DMS79 (cell line): ENCODE measurements at places on chromosomes 6 and 20.

DNA sequence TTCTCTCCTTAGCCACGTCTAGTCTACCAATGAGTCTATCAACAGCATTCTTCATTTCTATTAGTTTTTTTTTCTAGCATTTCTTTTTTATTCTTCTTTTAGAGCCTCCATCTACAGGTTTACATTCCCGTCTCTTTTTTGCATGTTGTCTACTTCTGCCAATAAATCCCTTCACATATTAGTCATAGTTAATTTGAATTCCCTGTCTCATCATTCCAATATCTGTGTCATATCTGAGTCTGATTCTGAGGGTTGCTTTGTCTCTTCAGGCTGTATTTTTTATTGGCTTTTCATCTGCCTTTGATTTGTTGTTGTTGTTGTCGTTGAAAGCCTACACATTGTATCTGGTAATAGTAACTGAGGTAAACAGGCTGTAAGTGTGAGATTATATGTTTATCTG is 104.6 kb downstream of the HMGCLL1 start:
- no peak for DNase-seq

GRCh38 chr20:460180-460579 is 2.2 kb downstream of the TBC1D20 start:
- no peak for DNase-seq

DNA sequence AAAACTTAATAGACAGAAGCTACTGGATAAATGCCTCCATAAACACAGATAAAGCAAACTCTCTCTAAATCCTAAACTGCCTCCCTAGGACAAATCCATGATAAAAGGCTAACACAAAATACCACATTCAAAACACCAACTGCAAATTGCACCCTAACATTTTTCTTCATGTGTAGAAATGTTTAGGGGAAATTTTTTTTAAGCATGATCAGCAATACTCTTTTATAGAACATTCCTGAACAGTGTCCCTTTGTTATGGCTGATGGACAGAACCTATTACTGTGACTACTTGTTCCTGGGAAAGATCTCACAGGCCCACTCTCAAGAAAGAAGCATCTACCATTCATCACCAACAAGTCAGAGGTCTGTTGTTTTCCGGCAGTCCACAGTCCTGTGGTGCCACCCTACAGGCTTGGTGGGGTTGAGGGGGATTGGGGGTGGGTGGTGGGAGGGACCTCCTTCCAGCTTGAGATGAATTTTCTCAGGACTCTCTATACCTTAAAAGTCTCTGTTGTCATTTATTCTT is 64.5 kb downstream of the DTNBP1 start:
- DNase-seq: no peak

- DNase-seq: no peak
Observed at GRCh38 chr6:73325656-73326055, 28.4 kb downstream of the DPPA5 start.

DNA sequence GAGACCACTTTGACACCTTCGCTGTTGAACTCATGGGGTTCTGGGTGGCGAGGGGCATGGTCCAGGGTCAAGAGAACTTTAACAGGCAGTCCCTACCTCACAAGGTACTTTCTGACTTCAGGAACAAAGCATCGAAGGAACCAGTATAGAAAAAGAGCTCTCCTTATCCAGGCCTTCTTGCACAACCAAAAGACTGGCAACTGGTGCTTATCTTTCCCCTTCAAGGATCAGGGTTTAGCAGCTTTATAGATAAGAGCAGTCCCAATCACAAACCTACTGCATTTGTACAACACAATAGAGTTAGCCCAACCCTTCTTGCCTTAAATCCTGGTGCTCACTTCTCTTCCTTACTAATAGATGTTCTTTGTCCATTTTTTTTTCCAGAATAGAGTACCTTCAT is 116.3 kb downstream of the SNX5 start:
- DNase-seq: no peak

GRCh38 chr6:34319471-34319885 is 70.7 kb upstream of the SMIM29 start:
- DNase-seq: no peak

GRCh38 chr6:72709431-72709830 is 87.6 kb downstream of the KCNQ5 start:
- DNase-seq: no peak

DNA sequence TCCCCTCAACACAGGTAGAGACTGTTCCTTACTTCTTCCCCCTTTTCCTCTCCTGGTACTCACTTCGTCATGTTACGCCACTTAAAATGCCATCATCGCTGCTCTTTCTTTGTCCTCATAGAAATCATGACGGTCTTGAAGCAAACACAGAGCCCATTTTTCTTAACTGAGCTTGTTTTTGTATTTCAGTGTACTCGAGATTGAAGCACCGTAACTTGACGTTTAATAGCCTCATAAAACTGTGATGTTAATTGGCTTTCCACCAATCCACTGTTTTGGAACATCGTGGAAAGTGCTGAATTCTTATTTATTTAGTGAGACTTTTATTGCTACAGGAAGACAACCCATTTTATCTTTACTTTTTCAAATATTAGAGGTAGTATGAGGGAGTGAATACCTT is 38.7 kb downstream of the DUSP22 start:
- no peak for DNase-seq

DNA sequence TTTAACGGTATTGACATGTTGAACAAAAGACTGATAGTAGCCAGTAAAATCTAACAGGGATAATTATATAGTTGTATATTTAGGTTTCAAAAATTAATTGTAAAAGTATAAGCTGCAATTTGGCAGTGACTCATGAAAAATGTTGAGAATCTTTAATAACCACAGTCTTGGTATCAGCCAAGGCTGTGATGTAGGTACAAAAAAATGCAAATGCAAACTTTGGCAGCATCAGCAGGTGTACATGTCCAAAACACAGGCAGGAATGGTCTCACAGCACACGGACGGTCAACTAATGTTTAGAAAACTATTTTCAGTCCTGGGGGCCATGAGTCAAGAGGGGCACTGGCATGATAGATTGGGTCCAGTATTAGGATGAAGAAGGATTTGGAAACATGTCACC is 58.5 kb upstream of the BEND3 start:
- DNase-seq: no peak

DNA sequence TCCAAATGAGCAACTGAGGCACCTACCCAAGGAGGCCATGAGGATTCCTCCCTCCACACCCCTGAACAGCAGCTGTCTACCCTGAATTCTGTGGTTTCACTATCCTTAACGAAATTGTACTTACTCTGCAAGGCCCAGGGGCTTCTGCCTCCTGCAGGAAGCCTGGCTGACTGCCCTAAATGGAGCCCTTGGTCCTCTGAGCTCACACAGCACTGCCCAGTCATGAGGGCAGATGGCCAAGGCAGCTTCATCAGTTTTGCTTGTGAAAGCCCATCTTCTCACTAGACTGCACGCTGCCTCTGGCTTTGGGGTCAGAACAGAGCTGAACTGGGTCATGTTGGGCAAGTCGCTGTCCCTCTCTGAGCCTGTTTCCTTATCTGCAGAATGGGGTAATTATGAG is 26.4 kb upstream of the SIRPA start:
- DNase-seq: no peak

GRCh38 chr6:62283796-62284411 is 2.1 kb downstream of the KHDRBS2 start:
- no peak for DNase-seq

GRCh38 chr6:65161661-65162060 is 545.4 kb downstream of the EYS start:
- no peak for DNase-seq

- no peak for DNase-seq
Observed at GRCh38 chr6:92723390-92723931, 695.9 kb downstream of the EPHA7 start.

DNA sequence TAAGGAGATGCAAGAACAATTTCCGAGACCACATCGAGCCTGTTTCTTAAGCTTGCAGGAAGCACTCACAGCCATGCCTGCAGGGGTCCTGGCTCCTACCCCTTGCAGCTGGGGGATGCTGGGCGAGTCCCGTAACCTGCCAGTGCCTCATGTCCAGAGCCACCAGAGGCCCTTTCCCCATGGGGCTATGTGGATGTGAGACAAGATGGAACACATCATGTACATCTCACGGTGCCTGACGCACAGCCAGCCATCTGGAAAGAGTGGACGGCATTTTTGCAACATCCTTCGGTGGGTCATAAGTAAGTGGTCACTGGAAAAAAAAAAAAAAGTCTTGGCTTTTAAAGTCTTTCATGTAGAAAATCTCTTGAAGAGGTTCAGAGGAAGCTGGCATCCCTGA is 72.8 kb downstream of the CDH4 start:
- DNase-seq: no peak

DNA sequence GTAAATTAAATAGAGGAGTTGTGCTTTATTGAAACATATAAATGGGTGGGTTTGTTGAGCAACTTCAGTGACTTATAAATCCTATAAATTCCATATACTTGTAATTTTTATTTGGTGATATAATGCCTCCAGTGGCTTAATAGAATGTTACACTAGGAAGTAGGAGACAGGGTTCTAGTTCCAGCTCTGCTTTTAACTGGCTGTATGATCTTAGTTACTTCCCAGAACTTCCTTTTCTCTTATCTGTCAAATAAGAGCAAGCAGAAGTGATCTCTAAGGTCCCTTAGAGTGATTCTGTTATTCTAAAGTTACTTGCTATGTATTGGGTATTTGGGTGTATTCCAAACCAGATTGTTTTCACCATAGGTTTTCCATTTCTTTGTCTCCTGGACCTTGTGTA is 10.2 kb downstream of the ZSCAN23 start:
- no peak for DNase-seq

DNA sequence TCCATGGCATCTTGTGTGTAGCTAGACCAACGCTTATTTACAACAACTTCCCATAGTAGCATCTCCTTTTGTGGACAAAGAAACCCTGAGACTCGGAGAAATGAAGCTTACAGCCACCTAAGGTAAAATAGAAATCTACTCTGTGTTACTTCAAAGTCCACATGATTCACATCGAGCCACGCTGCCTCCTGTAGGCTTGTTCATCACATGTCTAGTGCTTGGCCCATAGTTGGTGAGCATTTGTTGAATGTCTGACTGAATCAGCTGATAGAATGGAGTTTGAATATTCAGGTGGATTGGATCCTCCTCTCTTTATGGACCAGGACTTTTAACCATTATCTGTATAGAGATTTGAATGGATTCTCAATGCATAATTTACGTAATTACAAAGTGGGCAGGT is 130.7 kb downstream of the CCDC170 start:
- DNase-seq: no peak

GRCh38 chr20:50153153-50153499 is 397 bp downstream of the PEDS1 start:
- DNase-seq: no peak

DNA sequence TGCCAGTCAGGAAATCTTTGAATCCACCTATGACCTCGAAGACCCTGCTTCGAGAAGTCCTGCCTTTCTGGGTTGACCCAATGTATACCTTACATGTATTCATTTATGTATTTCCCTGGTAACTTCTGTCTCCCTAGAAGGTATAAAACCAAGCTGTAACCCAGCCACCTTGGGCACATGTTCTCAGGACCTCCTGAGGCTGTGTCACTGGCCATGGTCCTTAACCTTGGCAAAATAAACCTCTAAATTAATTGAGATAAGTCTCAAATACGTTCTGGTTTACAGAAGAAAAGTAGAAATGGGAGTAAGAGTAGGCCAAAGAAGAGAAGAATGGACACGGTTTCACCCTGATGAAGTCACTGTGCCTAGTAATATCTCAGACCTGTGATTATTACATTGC is 30.0 kb upstream of the PPP1R3G start:
- DNase-seq: no peak

- no peak for DNase-seq
Observed at GRCh38 chr6:138285800-138286199, 67.5 kb upstream of the PBOV1 start.

- DNase-seq: no peak
Observed at GRCh38 chr20:62039738-62040137, 25.9 kb downstream of the TAF4 start.

DNA sequence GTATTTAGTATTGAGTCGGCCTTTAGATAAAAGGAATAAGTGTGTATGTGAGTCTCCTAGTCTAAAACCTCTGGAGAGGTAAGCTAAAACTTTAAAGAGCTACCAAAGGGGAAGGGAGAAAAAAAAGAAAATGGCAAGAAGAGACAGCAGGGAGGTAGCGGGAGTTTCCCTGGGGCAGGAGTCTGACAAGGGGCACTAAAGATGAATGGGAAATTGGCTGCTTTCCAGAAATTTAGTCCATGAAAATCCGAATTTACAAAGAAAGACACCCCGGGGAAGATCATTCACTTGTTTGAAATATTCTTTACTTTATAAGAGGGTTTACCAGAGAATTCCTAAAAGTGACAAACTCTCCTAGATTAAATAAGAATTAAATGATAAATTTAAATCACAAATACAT is 19.3 kb downstream of the RMND1 start:
- DNase-seq: no peak

GRCh38 chr20:7703996-7704395 is 236.3 kb downstream of the HAO1 start:
- no peak for DNase-seq

- DNase-seq: no peak
Observed at GRCh38 chr6:38137608-38138265, 318.2 kb downstream of the ZFAND3 start.

GRCh38 chr6:137873273-137873762 is 6.3 kb downstream of the TNFAIP3 start:
- no peak for DNase-seq

- peak; percentile 46 for DNase-seq
Observed at GRCh38 chr20:59207742-59208357, 44.2 kb downstream of the ZNF831 start.

- no peak for DNase-seq
Observed at GRCh38 chr6:32196682-32197616, 4.5 kb upstream of the GPSM3 start.
